Motor neuron (in vitro differentiated cells): ENCODE measurements at places on chromosomes 6 and 20.

DNA sequence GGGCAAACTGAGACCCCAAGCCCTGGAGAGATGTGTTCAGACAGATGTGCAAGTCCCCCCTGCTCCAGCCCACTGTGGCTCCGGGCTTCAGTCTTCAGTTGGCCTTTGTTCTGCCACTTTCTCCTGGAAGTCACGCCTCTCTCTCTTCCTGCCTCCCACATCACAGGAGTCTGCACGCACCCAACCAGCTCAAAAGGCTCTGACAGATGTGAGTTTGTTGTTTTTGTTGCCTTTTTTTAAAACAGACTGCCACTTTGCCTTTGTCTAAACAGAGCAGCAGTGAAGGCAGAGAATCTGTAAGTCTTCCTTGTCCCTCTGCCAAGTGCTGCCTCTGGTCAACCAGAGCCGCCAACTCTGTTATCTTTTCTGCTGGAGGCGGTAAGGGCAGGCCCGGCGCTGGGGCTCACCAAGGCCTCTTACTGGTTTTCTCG, 149.7 kb downstream of the TFAP2C start:
- no peak for ATAC-seq

DNA sequence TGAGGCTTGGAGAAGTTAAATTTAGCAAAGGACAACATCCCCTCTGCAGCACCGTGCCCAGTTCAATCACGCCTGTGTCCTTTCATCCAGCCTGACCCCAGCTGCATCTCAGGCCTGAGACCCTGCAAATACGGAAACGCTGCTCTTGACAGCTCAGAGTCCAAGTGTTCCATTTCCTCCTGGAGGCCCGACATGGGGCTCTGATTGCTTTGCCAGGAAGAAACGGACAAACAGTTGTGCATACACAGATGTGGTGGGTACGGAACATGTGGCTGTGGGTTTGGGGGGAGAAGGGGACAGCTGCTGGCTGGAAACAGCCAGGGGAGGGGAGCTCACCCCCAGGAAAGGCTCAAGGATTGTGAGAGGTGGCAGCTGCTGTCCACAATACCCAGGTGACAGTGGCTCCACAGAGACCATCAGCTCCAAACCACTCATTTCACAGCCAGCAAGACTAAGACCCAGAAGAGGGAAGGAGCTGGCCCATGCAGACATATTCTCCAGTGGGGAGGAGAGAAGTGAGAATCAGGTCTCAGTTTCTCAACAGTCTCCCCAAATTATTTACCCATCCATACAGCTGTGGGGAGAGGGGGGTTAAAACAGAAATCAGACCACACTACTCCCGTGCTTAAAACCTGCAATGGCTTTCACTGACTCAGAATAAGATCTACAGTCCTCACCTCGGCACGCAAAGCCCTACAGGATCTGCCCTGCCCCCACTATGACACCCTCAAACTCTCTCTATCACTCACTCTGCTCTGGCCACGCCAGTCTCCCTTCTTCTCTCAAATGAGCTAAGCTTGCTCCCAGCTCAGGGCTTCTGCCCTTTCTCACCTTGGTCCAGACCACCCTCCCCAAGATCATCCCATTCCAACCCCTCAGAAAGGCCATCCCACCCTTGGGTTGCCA, 89.1 kb downstream of the PREX1 start:
- no peak for ATAC-seq

GRCh38 chr6:161743509-161744178, 469.8 kb upstream of the AGPAT4 start:
- peak; percentile 70 for ATAC-seq

DNA sequence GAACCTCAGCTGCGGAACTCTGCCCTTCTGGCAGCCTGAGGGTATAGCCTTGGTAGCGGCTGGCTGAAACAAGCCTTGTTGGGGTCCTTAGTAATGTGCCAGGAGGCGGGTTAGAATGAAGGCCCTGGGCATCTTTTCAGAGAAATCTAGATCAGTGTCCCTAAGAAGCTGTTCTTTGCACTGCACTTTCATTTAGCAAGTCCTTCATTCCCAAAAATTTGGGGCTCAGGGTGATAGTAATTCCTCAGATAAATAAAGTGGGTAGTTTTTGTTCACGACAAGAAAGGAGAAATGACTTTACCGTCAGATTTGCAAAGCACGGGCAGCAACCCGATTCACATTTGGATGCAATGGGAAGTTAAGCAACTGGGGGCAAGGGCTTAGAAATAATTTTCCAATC, 3.2 kb downstream of the INSM1 start:
- ATAC-seq: no peak

GRCh38 chr20:3088031-3088430, 3.5 kb upstream of the AVP start:
- no peak for ATAC-seq

- no peak for ATAC-seq
Observed at GRCh38 chr6:154341336-154341735, 15.3 kb downstream of the IPCEF1 start.

DNA sequence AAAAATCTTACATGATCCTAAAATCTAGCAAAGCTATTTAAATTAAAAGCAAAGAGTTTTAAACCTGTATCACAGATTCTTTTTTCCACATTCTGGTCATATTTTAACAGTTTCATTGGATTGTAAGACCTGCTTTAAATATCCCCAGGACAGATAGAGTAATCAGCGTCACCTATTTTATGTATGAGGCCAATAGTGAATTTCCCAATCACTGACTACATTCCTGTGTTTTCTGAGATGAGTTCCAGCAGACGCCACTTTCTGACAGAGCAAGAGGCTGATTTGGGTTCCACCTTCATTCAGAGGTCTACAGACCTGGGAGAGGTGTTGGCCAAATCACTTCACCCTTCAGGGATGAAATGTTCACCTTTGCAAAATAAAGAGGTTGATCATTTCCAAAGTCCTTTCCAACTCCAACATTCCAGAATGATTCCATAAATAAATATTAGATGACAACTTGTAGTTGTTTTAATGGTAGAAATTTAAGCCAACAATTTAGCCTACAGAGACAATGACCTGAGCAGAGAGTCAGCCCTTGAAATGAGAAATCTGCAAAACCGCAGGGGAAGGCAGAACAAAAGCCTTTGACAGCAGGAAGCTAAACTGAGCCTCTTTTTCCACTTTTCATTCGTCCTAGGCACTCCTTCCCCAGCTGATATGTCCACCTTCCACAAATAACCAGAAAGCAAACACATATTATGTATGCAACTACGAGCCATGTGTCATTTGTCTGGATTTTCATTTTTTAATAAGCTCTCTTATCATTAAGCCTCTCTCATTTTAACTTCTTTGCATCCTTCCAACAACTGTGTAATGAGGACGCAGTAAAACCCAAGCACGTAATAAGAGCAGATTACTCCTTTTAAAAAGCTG, 105.2 kb downstream of the TFAP2A start:
- ATAC-seq: no peak

- no peak for ATAC-seq
Observed at GRCh38 chr6:137677709-137678108, 183.5 kb upstream of the OLIG3 start.

GRCh38 chr6:166512567-166512966, 73.9 kb downstream of the RAMACL start:
- ATAC-seq: no peak

DNA sequence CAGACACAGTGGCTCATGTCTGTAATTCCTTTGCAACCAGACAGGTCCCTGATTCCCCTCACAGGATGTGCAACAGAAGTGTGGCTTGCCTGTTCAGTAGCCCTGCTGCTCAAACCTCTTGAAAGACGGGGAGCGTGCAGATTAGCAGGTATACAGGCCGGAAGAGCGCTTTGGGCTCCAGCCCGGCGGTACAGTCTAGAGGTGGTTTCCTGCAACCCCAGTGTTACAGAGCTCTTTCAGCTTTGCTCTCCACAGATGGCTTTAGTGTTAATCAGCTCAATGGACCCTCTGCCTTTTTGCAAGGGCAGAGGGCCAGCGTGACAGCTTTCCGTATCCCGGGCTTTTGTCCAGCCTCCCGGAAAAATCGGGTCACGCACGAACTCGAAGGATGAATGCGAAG, 67.2 kb upstream of the TNFRSF21 start:
- ATAC-seq: no peak

GRCh38 chr20:63457737-63458136, 14.7 kb downstream of the KCNQ2 start:
- no peak for ATAC-seq

DNA sequence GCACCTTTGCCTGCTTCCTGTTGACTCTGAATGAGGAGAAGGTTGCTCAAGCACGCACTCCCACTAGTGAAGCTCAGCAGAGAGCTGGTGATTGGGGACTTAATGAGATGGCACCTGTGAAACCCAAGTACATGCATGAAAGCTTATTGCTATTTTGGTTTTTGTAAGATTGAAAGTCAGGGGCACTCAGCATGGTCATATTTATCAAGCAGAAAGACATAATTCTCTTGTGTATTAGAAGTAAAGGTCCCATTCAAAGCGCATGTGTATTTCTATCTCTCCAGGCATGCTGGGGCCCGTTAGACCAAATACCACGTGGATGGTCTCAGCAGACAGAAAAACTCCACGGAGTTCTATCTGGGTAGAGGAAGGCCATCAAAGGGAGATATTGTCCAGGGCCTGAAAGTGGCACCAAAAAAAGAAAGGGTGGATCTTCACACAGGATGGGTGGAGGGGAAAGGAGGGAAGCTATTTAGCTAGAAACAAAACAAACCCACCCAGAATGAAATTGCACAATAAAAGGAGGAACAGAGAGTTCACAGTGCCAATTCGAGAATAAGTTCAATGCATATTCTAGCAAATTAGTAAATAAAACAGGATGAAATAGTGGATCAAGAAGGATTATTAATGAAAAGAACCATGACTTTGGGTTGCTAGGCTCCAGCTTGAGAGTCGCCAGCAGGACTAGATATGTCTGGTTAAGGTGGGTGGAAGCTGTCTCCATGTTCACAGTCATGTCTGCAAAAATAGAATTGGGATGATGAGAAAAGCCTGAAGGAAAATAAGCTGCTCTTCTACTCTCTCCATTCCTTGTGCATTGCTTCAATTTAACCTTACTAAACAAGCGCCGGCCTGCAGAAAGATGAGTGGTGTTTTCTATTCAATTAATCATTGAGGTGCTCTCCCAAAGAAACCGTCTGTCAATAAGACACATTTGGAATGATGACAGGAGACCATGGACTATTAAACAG, 224.9 kb upstream of the DTNBP1 start:
- no peak for ATAC-seq

DNA sequence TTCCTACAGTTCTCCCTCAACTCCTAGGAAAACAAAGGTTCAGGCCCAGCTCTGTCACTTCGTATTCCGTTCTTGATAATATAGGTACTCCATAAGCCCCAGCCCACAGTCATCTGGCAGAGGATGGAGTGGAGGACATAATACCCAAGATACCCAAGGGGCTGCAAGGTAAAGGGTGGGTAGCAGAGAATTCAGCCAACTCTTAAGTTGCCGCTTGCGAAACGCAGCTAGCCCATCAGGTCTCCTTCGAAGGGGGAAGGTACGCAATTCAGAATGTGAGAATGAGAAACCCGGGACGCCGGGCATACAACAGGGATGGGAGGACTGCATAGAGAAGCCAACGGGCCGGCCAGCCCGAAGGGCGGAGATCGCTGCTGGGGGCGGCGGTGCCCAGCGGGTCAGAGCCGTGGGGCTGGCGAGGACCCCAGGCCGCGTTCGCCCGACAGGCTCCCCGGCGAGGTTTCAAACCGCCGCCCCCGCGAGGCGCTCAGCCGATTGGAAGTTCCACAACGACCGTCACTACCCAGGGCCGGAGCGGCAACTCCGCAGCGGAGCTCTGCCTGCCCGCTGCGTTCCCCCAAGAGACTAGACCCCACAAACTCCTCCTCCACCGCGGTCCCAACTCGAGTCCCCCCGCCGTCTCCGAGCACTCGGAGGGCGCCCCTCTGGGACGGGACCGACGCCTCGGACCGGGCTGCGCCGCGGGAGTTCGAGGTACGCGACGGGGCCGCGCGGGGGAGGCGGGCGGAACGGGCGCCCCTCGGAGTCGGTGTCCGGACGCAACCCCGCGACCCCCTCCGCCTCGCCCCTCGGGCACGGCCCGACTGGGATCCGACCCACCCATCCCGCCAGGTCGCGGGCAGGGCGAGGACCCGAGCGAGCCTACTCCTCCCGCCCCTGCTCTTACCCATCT, 911 bp downstream of the CDK19 start:
- peak; percentile 23 for ATAC-seq

GRCh38 chr6:161639772-161640171, 365.9 kb upstream of the AGPAT4 start:
- no peak for ATAC-seq

GRCh38 chr20:9397928-9398327, 116.5 kb upstream of the LAMP5 start:
- no peak for ATAC-seq

DNA sequence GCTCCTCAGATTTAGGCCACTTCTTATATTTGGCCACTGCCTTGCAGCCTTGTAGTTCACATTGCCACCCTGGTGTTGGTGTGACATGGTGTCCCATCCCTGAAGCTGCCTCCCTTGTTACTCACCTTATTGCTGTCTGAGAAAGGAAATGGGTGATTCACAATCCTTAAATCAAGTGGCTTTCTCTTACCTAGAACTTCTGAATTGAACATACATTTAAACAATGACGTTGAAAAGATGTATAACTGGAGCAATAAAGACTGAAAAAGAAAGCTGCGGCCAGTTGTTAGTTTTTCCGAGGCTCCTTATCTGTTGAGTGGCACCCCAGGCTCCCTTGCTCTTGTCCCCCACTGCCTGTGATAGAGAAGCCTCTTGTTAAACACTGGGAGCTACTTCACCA, 28.8 kb upstream of the GNRH2 start:
- no peak for ATAC-seq

- no peak for ATAC-seq
Observed at GRCh38 chr20:2672446-2672845, 8.4 kb upstream of the IDH3B start.

- ATAC-seq: no peak
Observed at GRCh38 chr20:10659651-10660601, 13.9 kb downstream of the JAG1 start.

DNA sequence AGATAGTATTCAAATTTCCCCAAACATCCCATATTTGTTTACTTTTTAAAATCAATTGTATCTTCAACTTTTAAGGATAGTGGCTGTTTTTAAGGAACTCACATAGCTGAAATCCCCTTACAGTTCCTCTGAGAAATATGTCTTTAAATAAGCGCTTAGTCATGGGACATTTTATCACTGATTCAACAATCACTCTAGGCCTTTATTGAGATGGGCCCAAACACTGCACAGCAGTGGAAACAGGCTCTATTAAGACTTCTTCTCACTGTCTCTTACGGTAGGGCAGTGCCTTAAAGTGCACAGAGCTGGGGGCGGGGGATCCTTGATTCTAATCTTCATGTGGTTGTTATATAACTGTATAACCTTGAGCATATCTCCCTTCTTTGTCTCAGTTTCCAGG, 59.8 kb upstream of the RREB1 start:
- ATAC-seq: no peak

GRCh38 chr6:89941763-89942497, 47.7 kb downstream of the GJA10 start:
- no peak for ATAC-seq

- ATAC-seq: no peak
Observed at GRCh38 chr6:145749632-145750031, 14.3 kb upstream of the EPM2A start.

- ATAC-seq: no peak
Observed at GRCh38 chr6:1415416-1416063, 26.2 kb downstream of the FOXF2 start.

DNA sequence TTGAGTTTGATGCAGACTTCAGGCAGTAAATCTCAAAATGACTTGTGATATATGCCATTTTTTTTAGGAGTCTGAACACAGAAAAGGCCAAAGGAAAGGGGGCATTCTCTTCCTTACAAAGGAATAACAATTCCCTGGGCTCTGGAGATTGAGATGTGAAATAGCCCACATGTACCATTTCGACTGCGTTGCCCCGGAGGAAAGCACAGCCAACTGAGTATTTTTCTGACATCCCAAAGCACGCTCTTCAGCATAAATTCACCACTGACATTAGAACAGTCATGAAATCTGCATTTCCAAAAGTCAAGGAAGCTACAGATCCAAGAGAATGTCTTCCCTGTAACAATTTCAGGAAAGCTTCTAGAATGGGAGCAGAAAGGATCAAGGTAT, 7.8 kb downstream of the ELOVL2 start:
- ATAC-seq: peak; percentile 47
